B cell (primary cell): ENCODE measurements at places on chromosomes 1 and 21.

- peak; percentile 83 for DNase-seq
These were observed 1.1 kb downstream of the ADGRB2 start for GRCh38 chr1:31762726-31763670.

- DNase-seq, result no peak
These were observed 10.4 kb upstream of the VSIG8 start for GRCh38 chr1:159872891-159873290.

GRCh38 chr1:246528933-246529731 lies 22.1 kb upstream of the SMYD3 start:
- DNase-seq, result no peak

- no peak for DNase-seq
These were observed 8.7 kb upstream of the SNAPIN start for GRCh38 chr1:153649863-153650235.

DNA sequence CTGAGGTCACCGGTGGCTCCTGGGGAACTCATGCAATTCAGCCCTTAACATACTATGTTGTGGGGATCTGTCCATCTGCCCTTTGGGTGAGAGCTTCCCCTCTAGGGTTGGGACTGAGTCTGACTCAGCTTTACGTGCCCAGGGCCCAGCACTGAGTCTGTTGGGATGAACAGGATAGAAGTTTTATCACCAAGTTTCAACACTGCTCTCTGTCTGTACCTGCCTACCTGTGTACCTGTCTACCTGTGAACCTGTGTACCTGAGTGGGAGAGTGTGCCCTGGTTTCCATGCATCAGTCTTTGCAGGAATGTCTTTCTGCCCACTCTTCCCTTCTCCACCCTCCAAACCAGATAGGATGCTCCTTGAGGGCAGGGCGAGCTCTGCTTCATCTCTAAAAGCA lies 90.6 kb upstream of the POU3F1 start:
- DNase-seq, result no peak

DNA sequence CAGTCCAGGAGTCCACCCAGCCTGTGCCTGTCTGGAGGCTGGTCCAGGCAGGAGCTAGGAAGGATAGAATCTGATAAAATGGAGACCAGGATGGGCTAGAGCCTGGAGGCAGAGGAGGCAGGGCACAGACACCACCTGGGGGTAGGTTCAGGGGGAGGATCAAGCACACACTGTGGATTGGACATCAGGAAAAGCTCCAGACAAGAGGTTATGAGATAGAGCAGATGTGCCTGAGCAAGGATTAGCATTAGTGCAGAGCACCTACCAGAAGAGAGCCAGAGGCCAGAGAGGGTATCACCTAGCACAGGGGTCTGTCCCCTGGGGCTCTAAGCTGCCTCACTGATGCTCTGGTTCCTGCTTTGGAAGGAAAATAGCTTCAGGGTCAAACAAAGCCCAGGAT lies 216.7 kb upstream of the ZC3H12A start:
- DNase-seq, result no peak

DNA sequence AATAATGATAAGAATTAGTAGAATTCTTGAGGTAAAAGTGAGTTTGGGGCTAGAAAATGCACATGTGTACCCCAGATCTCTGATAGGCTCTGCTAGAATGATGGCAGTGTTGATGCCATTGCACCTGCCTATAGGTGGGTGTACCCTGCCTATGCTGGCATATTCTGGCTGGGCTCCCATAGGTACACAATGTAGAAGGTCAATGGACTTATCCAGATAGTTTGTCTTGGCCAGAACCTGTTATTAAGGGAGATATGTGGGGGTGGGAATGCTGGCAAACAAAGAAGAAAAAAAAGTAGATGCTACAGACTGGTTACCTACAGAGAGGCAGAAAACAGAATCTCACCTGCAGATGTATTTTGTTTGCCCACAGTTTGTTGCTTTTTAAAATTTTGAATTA lies 14.1 kb upstream of the KLHDC8A start:
- no peak for DNase-seq

GRCh38 chr1:75993661-75994060 lies 61.5 kb upstream of the ASB17 start:
- no peak for DNase-seq

GRCh38 chr1:56578138-56578962 lies 1.0 kb downstream of the PLPP3 start:
- peak; percentile 63 for DNase-seq

- DNase-seq, result no peak
These were observed 504.1 kb upstream of the ADGRL2 start for GRCh38 chr1:81296601-81297000.
